Stimulated activated CD4-positive, alpha-beta T cell treated with anti-CD3 and anti-CD28 coated beads, TNF-alpha, amount 100 ng/mL, for 24 hours (primary cell): ENCODE measurements at places on chromosomes 7 and 10.
A peak's percentile ranks its signal among the peaks of the same experiment; 100 is the strongest.

DNA sequence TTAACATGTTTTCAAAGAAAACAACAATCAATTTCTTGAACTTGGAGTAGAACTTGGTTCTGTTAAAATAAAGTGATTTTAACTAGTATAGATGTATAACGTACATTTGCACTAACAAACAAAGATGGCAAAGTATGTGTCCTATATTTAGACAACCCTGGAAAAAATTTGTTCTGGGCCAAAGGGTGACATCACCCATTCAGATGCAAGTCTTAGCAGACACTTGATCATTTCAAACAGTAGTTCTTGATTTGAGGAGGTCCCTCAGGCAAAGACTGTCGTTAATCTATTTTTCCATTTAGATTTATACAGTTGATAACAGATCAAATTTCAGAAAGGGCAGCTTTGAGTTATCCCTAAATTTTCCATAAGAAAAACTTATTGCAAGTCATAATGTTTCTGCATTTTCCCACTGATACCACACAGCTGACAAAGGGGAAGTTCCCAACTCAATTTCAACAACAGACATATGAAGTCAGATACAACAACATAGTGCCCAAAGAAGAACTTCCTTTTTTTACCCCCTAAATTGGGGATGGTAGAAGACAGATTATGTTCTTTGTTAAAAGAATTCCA, 5.2 kb downstream of the NMT2 start:
- DNase-seq: no peak

GRCh38 chr10:119413471-119414080, 128.9 kb downstream of the RGS10 start:
- DNase-seq: no peak

DNA sequence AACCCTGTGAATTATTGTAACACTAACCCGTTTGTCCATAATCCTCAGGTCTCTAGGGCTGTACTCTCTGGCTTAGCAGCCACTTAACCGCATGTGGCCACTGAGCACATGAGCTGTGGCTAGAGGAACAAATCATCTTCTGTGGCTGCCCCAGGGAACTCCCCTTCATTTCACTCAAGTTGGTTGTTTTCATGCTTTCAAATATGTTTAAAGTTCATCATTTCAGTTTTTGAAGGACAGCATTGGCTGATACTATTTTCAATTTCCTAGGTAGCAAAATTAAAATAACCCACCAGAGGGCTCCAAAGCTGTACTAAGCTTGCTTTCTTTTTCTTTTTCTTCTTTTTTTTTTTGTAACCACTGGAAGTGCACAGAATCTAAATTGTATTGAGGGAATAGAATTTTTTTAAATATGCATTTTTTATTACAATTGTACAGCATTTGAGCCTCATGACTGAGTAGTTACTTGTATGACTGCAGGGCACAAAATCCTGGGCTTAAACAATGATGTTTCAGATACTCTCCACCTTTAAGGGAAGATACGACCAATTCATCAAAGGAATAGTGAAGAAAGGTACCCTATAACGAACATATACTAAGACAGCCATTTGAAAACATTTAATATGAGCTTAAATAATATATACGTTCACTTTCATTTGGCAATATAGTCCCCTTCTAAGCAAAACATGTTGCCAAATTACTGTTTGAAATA, 38.6 kb downstream of the MRC1 start:
- no peak for DNase-seq

GRCh38 chr10:101140084-101140949, 9.2 kb downstream of the TLX1 start:
- no peak for DNase-seq

DNA sequence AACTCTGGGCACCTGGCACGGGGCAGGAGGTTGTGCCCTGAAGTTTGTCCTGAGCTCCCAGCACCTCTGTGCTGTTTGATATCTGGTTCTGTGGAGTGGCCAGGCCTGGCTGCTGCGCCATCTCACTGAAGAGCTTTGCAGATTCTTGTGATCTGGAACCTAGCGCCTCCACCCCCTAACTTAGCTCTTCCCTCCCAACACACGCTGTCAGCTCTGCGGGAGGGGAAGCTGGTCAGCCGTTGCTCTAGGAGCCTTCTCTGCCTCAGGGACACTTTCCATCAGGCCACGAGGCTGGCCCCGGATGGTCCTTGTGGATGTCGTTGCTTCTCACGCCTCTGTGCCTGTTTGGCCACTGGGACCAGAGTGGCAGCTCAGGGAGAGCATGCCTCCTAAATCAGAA, 213.2 kb downstream of the CCDC3 start:
- no peak for DNase-seq

GRCh38 chr10:7618461-7618860, 48.3 kb downstream of the ITIH5 start:
- no peak for DNase-seq

GRCh38 chr7:21923658-21924057, 22.0 kb downstream of the CDCA7L start:
- DNase-seq: no peak

GRCh38 chr10:11578802-11579255, 32.6 kb downstream of the USP6NL start:
- DNase-seq: peak; percentile 45
